ENCODE measurements at places on chromosomes 6 and 20.
A peak's percentile ranks its signal among the peaks of the same experiment; 100 is the strongest.

GRCh38 chr6:100247123-100247522 lies 217.6 kb downstream of the SIM1 start:
- no peaks in the 10 kb centered on the region for H3K36me3 ChIP-seq
- no peaks in the 10 kb centered on the region for H3K4me1 ChIP-seq
- no peaks in the 10 kb centered on the region for H3K27me3 ChIP-seq
- no peak for DNase-seq

DNA sequence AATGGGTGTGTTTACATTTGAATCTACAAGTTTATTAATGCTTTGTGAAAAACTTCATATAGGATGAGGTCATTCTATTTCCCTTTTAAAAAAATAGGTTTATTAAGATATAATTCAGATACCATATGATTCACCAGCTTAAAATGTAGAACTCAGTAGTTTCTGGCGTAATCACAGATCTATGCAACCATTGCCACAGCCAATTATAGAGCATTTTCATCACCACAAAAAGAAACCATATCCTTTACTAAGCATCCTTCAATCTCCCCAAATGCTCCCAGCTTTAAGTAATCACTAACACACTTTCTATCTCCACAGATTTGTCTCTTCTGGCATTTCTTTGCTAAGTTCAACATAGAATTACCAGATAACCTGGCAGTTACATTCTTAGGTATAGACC lies 137.2 kb downstream of the PTPRT start:
- H3K27ac ChIP-seq: no peak overlapping the region
- H3K4me3 ChIP-seq: no peak overlapping the region
- H3K27me3 ChIP-seq: no peaks in the 10 kb centered on the region
- no peak for DNase-seq

GRCh38 chr20:8489094-8489883 lies 357.2 kb downstream of the PLCB1 start:
- H3K27me3 ChIP-seq: no peaks in the 10 kb centered on the region
- no peak overlapping the region for H3K27ac ChIP-seq
- H3K36me3 ChIP-seq: no peaks in the 10 kb centered on the region
- peaks cover 8% of the 10 kb centered on the region for H3K4me1 ChIP-seq
- no peak overlapping the region for H3K4me3 ChIP-seq

DNA sequence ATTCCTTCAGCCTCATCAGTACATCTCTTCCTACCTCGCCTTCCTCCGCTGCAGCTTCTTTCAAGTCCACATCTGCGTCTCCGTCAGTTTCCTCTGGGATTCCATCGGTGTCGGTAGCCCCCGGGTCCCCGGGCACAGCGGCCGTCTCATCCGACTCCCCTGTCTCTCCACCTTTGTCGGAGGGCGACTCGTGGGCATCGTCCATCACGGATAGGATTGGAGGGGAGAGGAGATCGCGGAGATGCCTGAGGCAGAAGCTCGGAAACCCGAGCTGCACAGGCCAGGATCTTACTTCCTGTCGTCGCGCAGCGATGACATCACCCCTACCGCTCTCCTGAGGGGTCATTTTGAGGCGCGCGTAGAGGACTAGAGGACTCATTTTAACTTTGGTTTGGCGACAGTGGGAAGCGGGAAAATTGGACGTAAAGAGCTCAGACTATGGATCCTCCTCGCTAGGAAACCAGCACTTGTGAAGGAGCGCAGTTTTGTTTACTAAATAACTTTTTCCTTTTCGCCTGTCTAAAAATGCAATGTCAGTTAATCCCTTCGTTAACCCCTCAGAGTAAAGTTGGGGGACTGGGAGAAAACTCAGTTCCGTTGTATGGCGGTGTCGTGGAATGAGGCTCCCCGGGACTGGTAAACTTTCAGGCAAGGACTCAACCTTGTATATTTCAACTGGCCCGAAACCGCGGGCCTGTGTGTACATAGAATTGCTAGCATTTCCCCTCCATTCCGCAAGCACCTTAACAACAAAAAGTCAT lies at the start of gene TAF11:
Gene TAF11, minus strand, starts transcription at position 290 of the 761 bp plus-strand sequence. Its CDS starts 85 bp downstream, at position 205.
- peak; percentile 77 for DNase-seq
- peak within 1 kb of the TSS; percentile 100 for H3K4me3 ChIP-seq
- peaks cover 11% of the 10 kb centered on the region for H3K36me3 ChIP-seq

- peaks cover 3% of the 10 kb centered on the region for H3K4me1 ChIP-seq
- no peak overlapping the region for H3K27ac ChIP-seq
- H3K27me3 ChIP-seq: no peaks in the 10 kb centered on the region
- H3K4me3 ChIP-seq: no peak overlapping the region
- peaks cover 5% of the 10 kb centered on the region for H3K36me3 ChIP-seq
- DNase-seq: no peak
These were observed 187.4 kb downstream of the RNGTT start for GRCh38 chr6:88775866-88776571.

GRCh38 chr6:167153521-167153959 lies 4.2 kb downstream of the GPR31 start:
- peaks cover 23% of the 10 kb centered on the region for H3K4me1 ChIP-seq
- H3K36me3 ChIP-seq: peaks cover 2% of the 10 kb centered on the region
- H3K27ac ChIP-seq: peak overlapping the region; percentile 76

DNA sequence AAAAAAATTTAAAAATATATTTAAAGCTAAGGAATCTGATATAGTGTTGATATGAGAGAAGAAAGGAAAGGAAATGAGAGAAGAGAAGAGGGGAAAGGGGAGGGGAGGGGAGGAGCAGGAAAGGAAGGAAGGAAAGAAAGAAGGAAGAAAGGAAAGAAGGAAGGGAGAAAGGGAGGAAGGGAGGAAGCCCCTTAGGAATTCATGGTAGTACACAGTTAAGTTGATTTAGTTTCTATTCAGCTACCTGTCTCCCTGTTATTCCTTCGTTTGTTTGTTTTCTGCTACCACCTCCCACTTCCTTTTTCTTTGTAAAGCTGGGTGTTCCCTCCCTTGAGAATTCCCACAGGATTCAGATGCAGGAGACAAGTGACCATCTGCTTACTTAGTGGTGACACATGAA lies 1025.4 kb upstream of the FLRT3 start:
- no peak overlapping the region for H3K4me3 ChIP-seq
- no peaks in the 10 kb centered on the region for H3K36me3 ChIP-seq
- no peaks in the 10 kb centered on the region for H3K4me1 ChIP-seq
- H3K27ac ChIP-seq: no peak overlapping the region
- no peak for DNase-seq

DNA sequence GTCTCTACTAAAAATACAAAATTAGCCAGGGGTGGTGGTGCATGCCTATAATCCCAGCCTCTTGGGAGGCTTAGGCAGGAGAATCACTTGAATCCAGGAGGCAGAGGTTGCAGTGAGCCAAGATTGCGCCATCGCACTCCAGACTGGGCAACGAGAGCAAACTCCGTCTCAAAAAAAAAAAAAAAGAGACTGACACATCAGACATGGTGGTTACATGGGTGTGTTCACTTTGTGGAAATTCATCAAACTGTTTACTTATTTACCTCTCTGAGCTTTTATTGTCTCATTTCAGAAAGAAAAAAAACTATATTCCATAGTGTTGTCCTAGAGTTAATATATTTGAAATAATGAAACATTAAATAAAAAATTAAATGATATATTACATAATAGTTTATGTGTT lies 64.8 kb downstream of the MBOAT1 start:
- H3K27ac ChIP-seq: no peak overlapping the region
- H3K27me3 ChIP-seq: no peaks in the 10 kb centered on the region
- DNase-seq: no peak
- H3K36me3 ChIP-seq: peaks cover 2% of the 10 kb centered on the region

DNA sequence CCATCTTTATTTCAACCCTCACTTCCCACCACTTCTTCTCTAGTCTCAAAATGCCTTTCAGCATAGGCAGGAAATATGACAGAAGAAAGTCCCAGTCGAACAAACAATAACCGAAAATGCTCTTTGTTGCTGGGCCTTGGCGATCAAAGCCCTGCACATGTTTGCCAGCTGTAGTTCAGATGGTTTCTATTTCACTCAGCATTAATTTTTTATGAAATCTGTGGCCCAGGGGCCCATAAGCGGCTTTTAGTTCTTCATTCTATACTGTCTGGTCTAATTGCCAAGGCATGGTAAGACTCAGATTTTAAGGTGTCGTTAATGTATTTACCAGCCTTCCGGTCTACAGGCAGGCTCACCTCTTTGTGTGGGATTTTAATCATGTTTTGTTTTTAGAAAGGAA lies 10.9 kb upstream of the F13A1 start:
- no peaks in the 10 kb centered on the region for H3K36me3 ChIP-seq
- peaks cover 6% of the 10 kb centered on the region for H3K4me1 ChIP-seq
- no peak overlapping the region for H3K27ac ChIP-seq
- peaks cover 15% of the 10 kb centered on the region for H3K27me3 ChIP-seq

DNA sequence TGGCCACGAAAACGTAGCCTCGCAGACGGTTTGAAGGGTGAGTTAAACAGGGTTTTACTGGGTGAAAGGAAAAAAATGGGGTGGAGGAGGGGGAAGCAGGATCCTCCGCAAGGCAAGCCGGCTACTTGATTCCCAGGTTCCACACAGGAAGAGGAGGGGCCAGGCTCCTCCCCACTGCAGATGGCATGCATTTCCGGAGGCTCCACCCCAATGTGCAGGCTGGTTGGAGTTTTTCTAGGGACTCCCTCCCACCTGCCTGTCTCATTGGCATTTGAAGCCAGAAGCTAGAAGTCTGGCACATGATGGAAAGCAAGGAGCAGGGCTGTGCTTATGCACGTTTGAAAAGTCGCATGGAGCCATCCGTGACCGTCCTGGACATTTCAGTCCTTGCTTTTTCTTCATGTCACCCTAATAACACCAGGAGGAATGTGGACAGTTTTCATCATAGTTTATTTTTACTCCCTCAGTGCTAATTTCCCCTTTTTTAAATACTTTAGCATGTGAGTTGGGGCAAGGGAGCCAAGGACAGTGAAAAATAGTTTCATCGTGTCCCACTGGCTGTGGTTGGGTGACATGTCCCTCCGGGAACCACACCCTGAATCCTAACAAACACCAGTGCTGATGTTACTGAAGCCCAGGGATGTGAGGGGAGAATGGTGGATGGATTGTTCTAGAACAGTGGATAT lies 100.1 kb upstream of the INSM1 start:
- peaks cover 17% of the 10 kb centered on the region for H3K27me3 ChIP-seq
- no peak overlapping the region for H3K27ac ChIP-seq
- H3K4me3 ChIP-seq: no peak overlapping the region
- DNase-seq: no peak
- H3K4me1 ChIP-seq: no peaks in the 10 kb centered on the region

- no peak overlapping the region for H3K27ac ChIP-seq
- no peak for DNase-seq
- no peaks in the 10 kb centered on the region for H3K4me1 ChIP-seq
- no peak overlapping the region for H3K4me3 ChIP-seq
These were observed 128.0 kb downstream of the RIN2 start for GRCh38 chr20:19885939-19886660.

- H3K4me1 ChIP-seq: no peaks in the 10 kb centered on the region
- no peaks in the 10 kb centered on the region for H3K36me3 ChIP-seq
These were observed 102.3 kb downstream of the UBE3D start for GRCh38 chr6:82963191-82963925.

Data from T-helper 17 cell (primary cell).